ENCODE measurements at places on chromosomes 3 and 15. TPM values are rescaled to one million over a fixed set of nuclear protein-coding genes. Genes with fewer than 3 reads are reported as not detected.

GOLGA6L4 gene
- 15.8 TPM for polyA plus RNA-seq

SIDT1 gene
- 3.3 TPM for polyA plus RNA-seq

STAC gene
- 5.3 TPM for polyA plus RNA-seq

HMCES gene
- 29.4 TPM for polyA plus RNA-seq

WWTR1 gene
- 11.9 TPM for polyA plus RNA-seq

DOCK3 gene
- 6.0 TPM for polyA plus RNA-seq

DZIP3 gene
- polyA plus RNA-seq = 17.2 TPM

ZIC1 gene
- polyA plus RNA-seq = not detected

PRKCI gene
- 4.8 TPM for polyA plus RNA-seq

C3orf20 gene
- not detected for polyA plus RNA-seq
